Inflammatory macrophage treated with lipopolysaccharide for 4 hours (primary cell): ENCODE measurements at places on chromosomes 1 and 21.

DNA sequence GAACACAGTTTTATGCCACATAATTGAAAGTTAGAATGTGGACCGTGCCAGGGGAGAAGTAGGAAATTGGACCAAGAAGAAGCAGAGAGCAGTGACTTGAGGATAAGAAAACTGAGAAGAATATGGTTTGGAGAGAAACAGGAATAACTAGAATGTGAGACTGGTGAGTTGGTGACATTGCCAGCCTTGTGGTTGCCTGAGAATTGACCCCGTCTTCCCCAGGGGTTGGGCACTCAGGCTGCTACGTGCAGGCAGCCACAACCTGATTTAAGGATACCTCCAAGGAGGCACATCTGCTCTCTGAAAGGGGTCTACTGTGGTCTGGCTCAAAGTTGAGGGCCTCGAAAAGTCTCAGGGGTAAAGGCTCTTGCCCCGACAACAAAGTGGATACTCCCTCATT lies 112.1 kb upstream of the ARTN start:
- no peak for DNase-seq

- DNase-seq, result no peak
Measured at GRCh38 chr1:67552336-67552759, 122.1 kb upstream of the SERBP1 start.

- DNase-seq, result peak; percentile 61
Measured at GRCh38 chr1:33255347-33256220, 708 bp upstream of the ZNF362 start.

GRCh38 chr1:245901037-245901436 lies 606.0 kb downstream of the SMYD3 start:
- DNase-seq, result peak; percentile 24

- DNase-seq, result no peak
Measured at GRCh38 chr21:33473344-33473743, 6.4 kb downstream of the TMEM50B start.

GRCh38 chr1:1356796-1357401 lies 1.5 kb downstream of the MXRA8 start:
- DNase-seq, result no peak

GRCh38 chr1:208235356-208235981 lies 8.7 kb downstream of the PLXNA2 start:
- DNase-seq, result no peak

DNA sequence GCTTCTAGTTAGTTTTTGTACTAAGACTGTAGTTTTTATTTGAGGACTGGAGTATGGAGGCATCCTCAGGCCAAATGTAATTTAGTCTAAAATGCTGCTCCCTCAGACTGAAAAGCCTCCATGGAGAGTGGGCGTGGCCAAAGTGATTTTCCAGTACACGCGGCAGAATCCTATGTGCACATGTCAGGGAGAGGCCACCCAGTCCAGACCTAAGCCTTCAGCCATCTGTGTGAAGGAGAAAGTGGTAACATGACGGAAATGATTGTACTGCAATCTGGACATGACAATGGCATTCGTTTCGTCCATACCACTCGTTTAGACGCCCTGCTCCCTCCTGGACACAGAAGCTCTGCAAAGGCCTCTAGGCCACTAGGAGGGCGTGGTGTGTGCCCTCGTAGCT lies 56.2 kb downstream of the PCP4 start:
- DNase-seq, result no peak

- DNase-seq, result no peak
Measured at GRCh38 chr1:159000070-159000409, 9.7 kb upstream of the IFI16 start.
